H9 (cell line): ENCODE measurements at places on chromosomes 4 and X.

GRCh38 chrX:9205599-9206223 lies 171.8 kb upstream of the FAM9B start:
- no peak overlapping the region for H3K4me3 ChIP-seq
- H3K4me1 ChIP-seq, result peaks cover 7% of the 10 kb centered on the region
- H3K27ac ChIP-seq, result no peak overlapping the region

DNA sequence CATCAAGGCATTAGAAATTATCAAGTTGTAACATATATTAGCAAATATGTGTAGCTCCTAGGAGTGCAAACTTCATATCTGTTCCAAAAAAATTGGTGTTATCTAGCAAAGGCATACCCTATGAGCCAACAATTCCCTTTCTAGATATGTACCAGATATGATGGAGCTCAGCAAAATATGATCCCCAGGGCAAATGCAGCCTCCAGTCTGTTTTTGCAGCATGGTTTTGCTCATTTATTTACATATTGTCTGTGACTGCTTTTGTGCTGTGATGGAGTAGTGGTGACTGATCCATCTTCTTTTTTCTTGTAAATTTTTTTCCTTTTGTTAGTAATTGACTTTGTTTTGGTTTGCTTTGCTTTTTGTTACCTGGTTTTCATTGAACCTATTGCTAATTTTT lies 41.0 kb downstream of the CEP135 start:
- H3K4me3 ChIP-seq, result no peak overlapping the region
- H3K27ac ChIP-seq, result no peak overlapping the region
- no peaks in the 10 kb centered on the region; the same call in 1 of the 2 replicates for H3K4me1 ChIP-seq
- peaks cover 16% of the 10 kb centered on the region for H3K36me3 ChIP-seq
- H3K27me3 ChIP-seq, result no peaks in the 10 kb centered on the region
- no peak for DNase-seq

- no peak overlapping the region for H3K4me3 ChIP-seq
- H3K27me3 ChIP-seq, result no peaks in the 10 kb centered on the region
- peak; percentile 76 for DNase-seq
- peaks cover 4% of the 10 kb centered on the region; the same call in 1 of the 2 replicates for H3K4me1 ChIP-seq
- H3K36me3 ChIP-seq, result peaks cover 2% of the 10 kb centered on the region; the same call in 1 of the 3 replicates
- no peak overlapping the region for H3K27ac ChIP-seq
These were observed 34.3 kb downstream of the NYX start for GRCh38 chrX:41481264-41482109.

- H3K4me3 ChIP-seq, result no peak overlapping the region
- H3K27ac ChIP-seq, result no peak overlapping the region
- DNase-seq, result no peak
- H3K36me3 ChIP-seq, result no peaks in the 10 kb centered on the region
These were observed 6.6 kb upstream of the CXXC4 start for GRCh38 chr4:104501290-104501689.

DNA sequence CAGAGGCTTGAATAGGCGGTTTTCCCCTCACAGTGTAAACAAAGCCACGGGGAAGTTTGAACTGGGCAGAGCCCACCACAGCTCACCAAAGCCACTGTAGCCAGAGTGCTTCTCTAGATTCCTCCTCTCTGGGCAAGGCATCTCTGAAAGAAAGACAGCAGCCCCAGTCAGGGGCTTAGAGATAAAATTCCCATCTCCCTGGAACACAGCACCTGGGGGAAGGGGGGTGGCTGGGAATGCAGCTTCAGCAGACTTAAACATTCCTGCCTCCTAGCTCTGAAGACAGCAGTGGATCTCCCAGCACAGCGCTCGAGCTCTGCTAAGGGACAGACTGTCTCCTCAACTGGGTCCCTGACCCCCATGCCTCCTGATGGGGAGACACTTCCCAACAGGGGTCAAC lies 44.0 kb upstream of the USP38 start:
- no peaks in the 10 kb centered on the region for H3K27me3 ChIP-seq
- no peak overlapping the region for H3K4me3 ChIP-seq
- peak; percentile 33 for DNase-seq
- no peaks in the 10 kb centered on the region for H3K36me3 ChIP-seq
- H3K4me1 ChIP-seq, result no peaks in the 10 kb centered on the region

DNA sequence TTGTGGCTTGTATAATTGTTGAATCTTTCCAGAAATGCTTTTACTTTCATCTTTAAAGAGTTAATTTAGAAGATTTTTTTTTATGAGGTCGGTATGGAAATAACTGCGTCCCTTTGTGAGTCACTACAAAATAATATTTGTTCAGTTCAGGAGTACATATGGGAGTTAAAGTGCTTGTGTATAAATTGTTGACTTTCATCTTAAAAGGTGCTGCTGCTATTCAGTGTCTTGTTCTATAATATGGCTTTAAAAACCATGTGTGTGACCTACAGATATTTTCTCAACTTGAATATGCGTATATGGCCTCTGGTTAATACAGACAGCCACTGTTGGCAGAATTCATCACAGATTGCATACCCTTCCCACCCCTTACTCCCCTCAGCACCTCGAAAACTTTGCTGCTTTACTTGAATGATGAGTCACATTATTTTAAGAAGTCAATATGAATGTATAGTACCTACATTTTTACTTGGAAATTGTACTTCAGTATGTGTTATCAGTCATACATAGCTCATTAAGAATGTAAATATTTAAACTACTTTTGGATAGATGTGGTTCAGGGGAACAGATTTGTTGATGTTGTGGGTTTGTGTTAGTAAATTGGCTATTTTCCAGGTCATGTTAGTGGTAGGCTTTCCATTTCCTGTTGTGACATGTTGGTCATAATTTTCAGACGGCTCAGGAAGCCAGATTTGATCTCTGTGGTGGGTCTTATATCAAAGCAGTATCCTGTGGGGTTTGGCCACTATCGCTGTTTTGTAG lies 1.5 kb downstream of the CLCN3 start:
- H3K27me3 ChIP-seq, result no peaks in the 10 kb centered on the region
- no peaks in the 10 kb centered on the region for H3K36me3 ChIP-seq

DNA sequence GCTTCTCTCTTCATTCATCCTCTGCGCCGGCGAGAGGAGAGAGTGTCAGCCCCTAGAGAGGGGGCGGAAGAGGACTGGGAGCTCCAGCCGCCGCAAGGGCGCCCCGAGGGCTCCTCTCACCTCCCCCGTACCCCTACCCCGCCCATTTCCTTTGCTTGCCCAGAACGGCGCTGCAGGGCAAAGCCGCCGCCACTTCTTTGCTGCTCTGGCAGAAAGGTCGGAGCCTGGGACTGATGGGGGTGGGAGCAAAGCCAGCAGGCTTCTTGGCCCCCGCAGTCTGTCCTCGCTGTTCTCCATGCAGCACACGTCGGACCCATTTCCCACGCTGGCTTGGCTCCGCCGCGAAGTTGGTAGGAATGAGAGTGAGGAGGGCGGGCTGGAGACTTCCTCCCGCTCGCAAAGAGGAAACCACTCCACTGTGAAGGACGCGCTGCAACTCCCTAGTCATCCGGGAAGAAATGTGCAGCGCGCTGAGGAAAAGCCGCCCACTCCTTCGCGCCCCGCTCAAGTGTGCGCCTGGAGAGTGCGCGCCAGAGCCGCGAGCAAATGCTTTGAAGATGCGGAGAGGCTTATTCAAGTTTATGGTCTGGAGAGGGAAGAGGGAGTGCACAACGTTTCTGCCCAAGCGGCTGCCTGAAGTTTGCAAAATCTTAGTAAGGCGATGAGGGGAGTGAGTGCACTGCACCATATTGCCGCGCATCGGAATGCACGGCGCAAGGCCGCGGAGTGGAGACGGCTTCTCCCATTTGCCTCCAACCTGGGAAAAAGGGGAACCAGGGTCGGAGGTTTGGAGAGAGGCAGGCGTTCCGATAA lies 2.8 kb upstream of the PCDH7 start:
- H3K4me1 ChIP-seq, result 0 out of 2 replicates have a peak, but pooled peaks cover 4% of the 10 kb centered on the region
- H3K27me3 ChIP-seq, result peaks cover 8% of the 10 kb centered on the region; the same call in 1 of the 2 replicates
- H3K27ac ChIP-seq, result no peak overlapping the region

- H3K4me1 ChIP-seq, result no peaks in the 10 kb centered on the region
- no peak overlapping the region for H3K27ac ChIP-seq
- DNase-seq, result no peak
- H3K27me3 ChIP-seq, result no peaks in the 10 kb centered on the region
These were observed 40.0 kb downstream of the TXK start for GRCh38 chr4:48093991-48094416.

GRCh38 chr4:156832886-156833285 lies 138.7 kb downstream of the PDGFC start:
- H3K4me1 ChIP-seq, result no peaks in the 10 kb centered on the region
- no peak overlapping the region for H3K4me3 ChIP-seq
- no peak overlapping the region for H3K27ac ChIP-seq
- no peak for DNase-seq
- no peaks in the 10 kb centered on the region for H3K27me3 ChIP-seq
- H3K36me3 ChIP-seq, result peaks cover 5% of the 10 kb centered on the region

GRCh38 chr4:14152834-14153519 lies 525.5 kb upstream of the BOD1L1 start:
- H3K36me3 ChIP-seq, result no peaks in the 10 kb centered on the region
- no peak overlapping the region for H3K27ac ChIP-seq
- no peaks in the 10 kb centered on the region for H3K27me3 ChIP-seq
- no peak overlapping the region for H3K4me3 ChIP-seq

GRCh38 chrX:19739683-19740082 lies 147.7 kb downstream of the SH3KBP1 start:
- H3K27me3 ChIP-seq, result no peaks in the 10 kb centered on the region
- H3K4me1 ChIP-seq, result no peaks in the 10 kb centered on the region
- H3K36me3 ChIP-seq, result peaks cover 4% of the 10 kb centered on the region; the same call in 1 of the 2 replicates
- H3K4me3 ChIP-seq, result no peak overlapping the region

GRCh38 chr4:86586160-86586572 lies 7.9 kb upstream of the PTPN13 start:
- H3K27me3 ChIP-seq, result no peaks in the 10 kb centered on the region
- no peak overlapping the region for H3K4me3 ChIP-seq
- H3K27ac ChIP-seq, result no peak overlapping the region
- H3K4me1 ChIP-seq, result no peaks in the 10 kb centered on the region; the same call in 1 of the 2 replicates
- no peak for DNase-seq

DNA sequence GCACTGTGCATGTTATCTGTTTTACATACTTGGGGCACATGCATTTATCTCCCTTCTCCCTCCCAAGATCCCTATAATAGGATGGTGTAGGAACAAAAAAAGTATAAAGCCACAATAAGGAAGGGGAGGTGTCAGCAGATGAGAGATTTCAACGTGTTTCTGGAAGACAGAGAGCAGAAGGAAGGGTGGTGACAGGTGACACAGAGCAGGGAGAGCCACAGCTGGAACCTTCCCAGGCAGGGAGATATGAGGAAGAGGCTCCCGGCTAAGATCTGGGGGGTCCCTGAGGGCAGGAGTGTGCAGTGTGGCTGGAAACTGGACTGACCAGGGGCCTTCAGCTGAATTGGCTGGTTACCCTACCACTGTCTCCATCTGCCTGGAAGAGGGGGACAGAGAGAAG lies 107.4 kb downstream of the BCOR start:
- no peak overlapping the region for H3K27ac ChIP-seq
- H3K4me1 ChIP-seq, result no peaks in the 10 kb centered on the region
- no peaks in the 10 kb centered on the region; the same call in 1 of the 2 replicates for H3K36me3 ChIP-seq
- H3K4me3 ChIP-seq, result no peak overlapping the region

DNA sequence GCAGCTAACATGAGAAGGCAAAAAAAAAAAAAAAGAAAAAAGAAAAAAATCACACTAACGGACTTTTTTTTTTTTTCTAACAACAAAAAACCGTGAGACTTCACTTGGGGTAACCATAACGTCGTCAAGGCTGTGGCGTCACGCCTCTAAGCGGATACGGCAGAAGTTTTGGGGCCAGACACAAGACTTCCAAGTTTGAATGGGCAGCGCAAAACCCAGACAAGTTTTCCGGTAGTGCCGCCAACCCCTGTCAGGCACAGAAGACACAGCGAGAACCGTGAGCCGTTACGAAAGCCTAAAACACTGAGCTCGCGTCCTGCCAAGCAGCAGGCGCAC lies 556 bp upstream of the SMARCA5 start:
- H3K27ac ChIP-seq, result peak overlapping the region; percentile 90
- H3K4me3 ChIP-seq, result peak overlapping the region; percentile 97
- H3K27me3 ChIP-seq, result no peaks in the 10 kb centered on the region
- DNase-seq, result no peak
- peaks cover 31% of the 10 kb centered on the region for H3K36me3 ChIP-seq

DNA sequence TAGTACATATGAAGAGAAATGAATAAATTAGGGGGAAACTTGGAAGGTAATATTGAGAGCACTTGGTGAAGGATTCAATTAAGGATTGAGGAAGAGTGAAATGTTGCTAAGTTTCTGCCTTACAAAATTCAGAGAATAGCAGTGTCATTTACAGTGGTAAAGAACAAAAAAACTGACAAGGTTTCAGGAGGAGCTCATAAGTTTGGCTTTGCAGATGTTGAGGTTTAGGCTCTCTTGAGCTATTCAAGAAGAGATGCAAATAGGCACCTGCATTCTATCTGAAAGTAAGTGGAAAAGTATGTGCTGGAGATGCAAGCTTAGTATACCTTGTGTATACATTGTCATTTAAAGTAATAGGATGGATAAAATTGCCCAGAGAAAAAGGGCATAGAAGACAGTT lies 22.3 kb upstream of the EMCN start:
- no peak overlapping the region for H3K27ac ChIP-seq
- H3K4me3 ChIP-seq, result no peak overlapping the region

- peak; percentile 50 for DNase-seq
- H3K4me3 ChIP-seq, result no peak overlapping the region
- no peaks in the 10 kb centered on the region for H3K27me3 ChIP-seq
- no peaks in the 10 kb centered on the region for H3K4me1 ChIP-seq
- H3K27ac ChIP-seq, result no peak overlapping the region
These were observed 45.3 kb upstream of the KCTD8 start for GRCh38 chr4:44493924-44494323.

- H3K36me3 ChIP-seq, result peaks cover 8% of the 10 kb centered on the region
- H3K4me1 ChIP-seq, result peaks cover 2% of the 10 kb centered on the region; the same call in 1 of the 2 replicates
- H3K27me3 ChIP-seq, result no peaks in the 10 kb centered on the region
- no peak overlapping the region for H3K4me3 ChIP-seq
These were observed 121.3 kb downstream of the FHIP1A start for GRCh38 chr4:151530230-151530629.

DNA sequence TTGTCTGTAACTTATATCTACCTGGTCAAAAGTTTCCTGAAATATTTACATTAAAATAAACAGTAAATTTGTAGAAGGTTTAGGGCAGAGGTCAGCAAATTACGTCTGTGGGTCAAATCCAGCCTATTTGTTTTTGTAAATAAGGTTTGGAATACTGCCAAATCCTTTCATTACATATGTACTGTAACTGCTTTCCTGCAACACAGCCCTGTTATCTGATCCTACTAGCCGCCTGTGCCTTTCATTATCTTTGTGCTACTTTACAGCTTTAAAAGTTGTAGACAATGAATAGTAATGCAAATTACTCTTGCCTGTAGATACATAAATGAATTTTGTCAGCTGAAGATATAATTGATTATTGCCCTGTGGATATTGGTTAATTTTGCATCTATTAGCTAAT lies 369.6 kb upstream of the SLC7A11 start:
- H3K4me3 ChIP-seq, result no peak overlapping the region
- H3K36me3 ChIP-seq, result peaks cover 10% of the 10 kb centered on the region
- H3K4me1 ChIP-seq, result peaks cover 2% of the 10 kb centered on the region; the same call in 1 of the 2 replicates
- no peaks in the 10 kb centered on the region for H3K27me3 ChIP-seq
- no peak overlapping the region for H3K27ac ChIP-seq
- DNase-seq, result no peak

DNA sequence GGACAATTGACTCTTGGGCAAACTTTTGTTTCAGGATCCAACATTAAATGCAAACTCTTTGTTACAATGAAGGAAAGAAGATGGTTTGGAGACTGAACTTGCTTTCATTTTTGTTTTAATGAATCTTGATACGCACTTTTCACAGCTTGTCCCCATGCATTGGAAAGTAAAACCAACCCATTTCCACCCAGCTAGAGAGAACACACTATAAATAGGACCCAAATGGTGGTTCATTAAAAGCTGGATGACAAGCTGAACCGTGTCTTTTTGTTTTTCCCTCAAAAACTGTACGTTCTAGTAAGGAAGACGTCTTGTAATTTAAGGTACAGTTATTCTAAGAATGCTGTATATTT lies 95.3 kb upstream of the EGFL6 start:
- H3K27ac ChIP-seq, result no peak overlapping the region
- H3K4me1 ChIP-seq, result 0 out of 2 replicates have a peak, but pooled peaks cover 2% of the 10 kb centered on the region
- peaks cover 3% of the 10 kb centered on the region; the same call in 1 of the 2 replicates for H3K36me3 ChIP-seq
- no peak for DNase-seq
